ENCODE measurements at places on chromosomes 6 and 20.

- no peak for ATAC-seq
Measured at GRCh38 chr6:31711233-31711632, 3.9 kb upstream of the LY6G6D start.

DNA sequence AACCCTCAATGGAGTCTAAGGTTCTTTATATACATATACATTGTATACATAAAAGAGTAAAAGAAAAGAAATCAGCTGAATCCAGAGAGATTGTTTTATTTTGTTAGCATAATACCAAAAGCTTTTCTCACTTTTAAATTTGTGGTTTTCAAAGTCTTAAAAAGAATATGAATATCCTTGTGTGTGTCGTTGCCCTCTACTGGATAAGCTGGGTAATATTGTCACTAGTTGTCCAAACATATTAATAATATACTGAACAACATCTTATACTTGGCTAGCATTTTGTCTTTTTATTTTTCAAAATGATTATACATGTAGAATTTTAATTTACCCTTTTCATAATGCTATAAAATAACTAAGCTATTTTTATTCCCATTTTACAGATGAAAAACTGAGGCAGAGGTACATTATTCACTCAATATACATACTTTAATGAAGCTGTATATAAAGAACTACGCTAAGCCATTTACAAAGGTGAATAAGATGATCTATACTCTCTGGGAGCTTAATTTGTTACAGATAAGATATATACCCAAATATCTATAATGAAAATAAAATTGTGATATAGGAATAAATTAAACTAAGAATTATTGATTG, 531.7 kb downstream of the TFAP2B start:
- ATAC-seq = no peak

- ATAC-seq = no peak
Measured at GRCh38 chr20:37075932-37076685, 19.7 kb downstream of the RBL1 start.

GRCh38 chr6:142944124-142945048, 590 bp downstream of the HIVEP2 start:
- peak; percentile 48 for ATAC-seq

- ATAC-seq = no peak
Measured at GRCh38 chr6:5208057-5208456, 52.7 kb downstream of the LYRM4 start.

GRCh38 chr6:97669191-97670031, 386.4 kb upstream of the MMS22L start:
- peak; percentile 25 for ATAC-seq

- no peak for ATAC-seq
Measured at GRCh38 chr6:126180585-126180984, 159.3 kb upstream of the CENPW start.

GRCh38 chr6:158817728-158818580, 1.2 kb downstream of the EZR start:
- peak; percentile 86 for ATAC-seq

DNA sequence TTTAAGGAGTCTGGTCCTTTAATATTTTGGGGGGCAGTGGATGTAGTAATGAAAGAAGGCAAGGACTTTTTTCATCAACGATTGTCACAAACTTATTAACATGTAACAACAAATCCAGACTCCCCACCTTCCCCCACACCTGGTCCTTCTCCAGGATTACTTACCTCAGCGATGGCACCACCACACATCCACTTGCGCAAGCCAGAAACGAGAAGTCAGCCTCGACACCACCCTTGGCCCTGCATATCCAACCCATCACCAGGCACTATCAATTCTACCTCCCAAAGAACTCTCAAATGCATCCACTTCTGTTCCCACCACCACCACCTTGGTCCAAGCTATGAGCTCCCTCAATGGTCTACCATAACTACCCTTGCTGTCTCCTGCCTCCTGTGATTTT, 6.6 kb downstream of the EZR start:
- no peak for ATAC-seq
